ENCODE measurements at places on chromosomes 3 and 15. TPM values are rescaled to one million over a fixed set of nuclear protein-coding genes. Genes with fewer than 3 reads are reported as not detected.

GOLGA6L4 gene
- 3.0 TPM for total RNA-seq

- H3K27ac ChIP-seq, result no peak overlapping the region
- DNase-seq, result no peak
- no peaks in the 10 kb centered on the region for H3K27me3 ChIP-seq
- H3K4me1 ChIP-seq, result no peaks in the 10 kb centered on the region
- no peak overlapping the region for H3K4me3 ChIP-seq
- H3K36me3 ChIP-seq, result no peaks in the 10 kb centered on the region
Observed at GRCh38 chr3:11481556-11481955, 162.2 kb downstream of the VGLL4 start.

GRCh38 chr3:16280671-16281070 is 15.7 kb downstream of the OXNAD1 start:
- no peak for DNase-seq
- peaks cover 11% of the 10 kb centered on the region for H3K4me1 ChIP-seq
- no peaks in the 10 kb centered on the region for H3K27me3 ChIP-seq
- no peak overlapping the region for H3K27ac ChIP-seq
- H3K4me3 ChIP-seq, result no peak overlapping the region
- peaks cover 8% of the 10 kb centered on the region for H3K36me3 ChIP-seq

DNA sequence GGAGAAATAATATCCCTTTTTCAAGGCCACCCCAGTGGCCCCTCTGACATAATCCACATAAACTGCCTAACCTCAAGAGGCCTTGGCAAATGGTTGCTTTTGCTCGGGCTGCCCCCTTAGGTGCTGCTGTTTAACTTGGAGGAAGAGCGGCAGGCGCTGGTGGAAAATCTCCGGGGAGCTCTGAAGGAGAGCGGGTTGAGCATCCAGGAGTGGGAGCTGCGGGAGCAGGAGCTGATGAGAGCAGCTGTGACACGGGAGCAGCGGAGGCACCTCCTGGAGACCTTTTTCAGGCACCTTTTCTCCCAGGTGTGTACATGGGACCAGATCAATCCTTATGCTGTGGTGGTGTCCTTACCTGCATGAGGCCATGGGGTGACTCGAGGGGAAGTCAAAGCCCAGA is 15.0 kb downstream of the DUOX1 start:
- peaks cover 2% of the 10 kb centered on the region for H3K27me3 ChIP-seq
- H3K4me3 ChIP-seq, result no peak overlapping the region
- H3K36me3 ChIP-seq, result no peaks in the 10 kb centered on the region
- H3K4me1 ChIP-seq, result no peaks in the 10 kb centered on the region
- no peak overlapping the region for H3K27ac ChIP-seq
- no peak for DNase-seq

GOLGA8H gene
- total RNA-seq, result not detected

HTR3E gene
- total RNA-seq, result not detected

- no peaks in the 10 kb centered on the region for H3K36me3 ChIP-seq
- H3K27ac ChIP-seq, result no peak overlapping the region
- H3K27me3 ChIP-seq, result no peaks in the 10 kb centered on the region
- no peak for DNase-seq
- H3K4me3 ChIP-seq, result no peak overlapping the region
Observed at GRCh38 chr15:84946772-84947489, 34.7 kb upstream of the PDE8A start.

CNTN6 gene
- not detected for total RNA-seq

DNA sequence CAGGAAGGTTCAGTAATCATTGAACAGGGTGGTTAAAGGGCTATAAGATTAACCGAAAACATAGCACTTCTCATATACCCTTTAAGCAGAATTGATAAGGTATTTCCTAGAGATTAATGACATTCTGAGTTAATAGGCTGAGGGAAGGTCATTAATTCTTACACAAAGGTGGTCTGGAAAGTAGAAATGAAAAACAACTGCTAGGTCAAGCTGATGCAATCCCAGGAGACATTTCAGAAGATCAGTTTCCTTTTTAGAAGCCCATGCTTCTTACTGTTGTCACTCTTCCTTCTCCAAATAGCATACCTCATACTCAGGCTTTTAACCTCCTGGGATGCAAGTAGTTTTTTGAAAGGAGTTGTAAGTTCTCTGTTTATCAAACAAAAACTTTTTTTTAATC is 8.8 kb downstream of the FILIP1L start:
- no peaks in the 10 kb centered on the region for H3K27me3 ChIP-seq
- no peak for DNase-seq
- H3K27ac ChIP-seq, result no peak overlapping the region

- no peaks in the 10 kb centered on the region for H3K4me1 ChIP-seq
- H3K36me3 ChIP-seq, result no peaks in the 10 kb centered on the region
- H3K27me3 ChIP-seq, result no peaks in the 10 kb centered on the region
- no peak overlapping the region for H3K4me3 ChIP-seq
Observed at GRCh38 chr15:47443839-47444238, 273.5 kb upstream of the SEMA6D start.

DNA sequence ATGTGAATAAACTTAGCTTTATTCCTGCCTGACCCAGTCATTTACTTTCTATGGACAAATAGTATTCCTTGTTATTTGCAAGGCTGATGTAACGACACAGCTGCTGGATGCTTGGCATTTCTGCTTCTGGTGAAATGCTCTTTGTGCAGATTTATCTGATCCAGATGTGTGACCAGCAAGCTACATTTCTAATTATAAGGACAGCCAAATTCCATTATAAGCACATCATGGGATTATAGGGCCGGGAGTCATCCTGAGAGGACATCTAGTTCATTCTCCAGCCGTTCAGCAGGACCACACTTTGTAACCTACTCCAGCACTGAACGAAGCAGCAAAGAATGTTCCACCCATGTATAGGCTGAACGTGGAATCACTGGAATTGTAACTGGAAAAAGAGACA is 42.9 kb downstream of the FNDC3B start:
- H3K4me3 ChIP-seq, result no peak overlapping the region
- no peaks in the 10 kb centered on the region for H3K4me1 ChIP-seq
- H3K27ac ChIP-seq, result no peak overlapping the region
- no peak for DNase-seq
- no peaks in the 10 kb centered on the region for H3K27me3 ChIP-seq

DNA sequence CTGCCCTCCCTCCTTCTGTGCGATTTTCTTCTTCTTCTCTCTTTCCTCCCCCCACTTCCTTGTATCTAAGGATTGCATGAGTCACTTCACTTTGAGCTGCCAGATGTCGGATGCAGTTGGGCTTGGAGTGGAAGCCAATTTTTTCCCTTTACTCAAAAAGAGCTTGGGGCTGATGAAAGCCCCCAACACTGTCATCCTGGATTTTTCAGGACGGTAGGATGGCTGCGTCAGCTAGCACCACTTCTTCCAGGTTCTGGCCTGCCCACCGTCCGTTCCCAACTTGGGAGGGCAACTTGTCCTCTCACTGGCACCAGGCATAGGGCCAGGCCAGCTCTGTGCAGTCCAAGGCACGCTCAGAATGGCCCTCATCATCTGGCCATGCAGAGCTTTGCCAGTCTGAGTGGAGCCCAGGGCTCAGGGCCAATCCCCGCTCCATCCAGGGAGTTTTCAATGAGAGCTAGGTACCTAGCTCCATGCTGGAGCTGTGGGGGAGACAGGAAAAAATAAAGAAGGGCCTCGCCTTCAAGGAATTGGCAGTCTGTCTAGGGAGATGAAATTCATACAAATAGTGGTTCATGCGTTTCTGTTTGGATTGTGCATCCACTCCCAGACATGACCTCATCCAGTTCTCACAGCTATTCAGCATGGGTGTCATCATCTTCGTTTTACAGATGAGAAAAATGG is 47.7 kb upstream of the INSYN1 start:
- no peak for DNase-seq
- H3K4me3 ChIP-seq, result no peak overlapping the region
- H3K27me3 ChIP-seq, result no peaks in the 10 kb centered on the region
- no peak overlapping the region for H3K27ac ChIP-seq

TMEM212 gene
- not detected for total RNA-seq

DNA sequence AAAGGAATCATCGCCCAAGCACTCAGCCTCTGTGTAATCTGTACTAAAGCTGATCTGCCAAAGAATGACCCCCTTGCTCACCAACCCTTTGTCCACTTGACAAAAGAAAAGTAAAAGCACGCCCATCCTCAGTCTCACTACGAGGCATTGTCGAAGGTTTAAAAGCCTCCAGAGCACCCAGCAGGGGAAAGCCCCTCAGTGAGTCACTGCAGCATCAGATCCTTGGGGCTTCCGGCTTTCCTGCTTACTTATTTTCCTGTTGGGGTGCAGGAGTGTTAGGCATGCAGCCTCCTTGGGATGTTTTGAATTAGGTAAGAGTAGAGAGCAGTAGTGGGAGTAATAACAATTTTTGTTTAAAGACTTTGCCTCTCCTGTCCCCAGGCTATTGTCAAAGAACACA is 216.1 kb downstream of the MTHFS start:
- no peaks in the 10 kb centered on the region for H3K4me1 ChIP-seq
- no peak overlapping the region for H3K27ac ChIP-seq
